ENCODE measurements at places on chromosomes 5 and 9.

GRCh38 chr5:124718380-124718789 lies 28.1 kb downstream of the ZNF608 start:
- DNase-seq = no peak

DNA sequence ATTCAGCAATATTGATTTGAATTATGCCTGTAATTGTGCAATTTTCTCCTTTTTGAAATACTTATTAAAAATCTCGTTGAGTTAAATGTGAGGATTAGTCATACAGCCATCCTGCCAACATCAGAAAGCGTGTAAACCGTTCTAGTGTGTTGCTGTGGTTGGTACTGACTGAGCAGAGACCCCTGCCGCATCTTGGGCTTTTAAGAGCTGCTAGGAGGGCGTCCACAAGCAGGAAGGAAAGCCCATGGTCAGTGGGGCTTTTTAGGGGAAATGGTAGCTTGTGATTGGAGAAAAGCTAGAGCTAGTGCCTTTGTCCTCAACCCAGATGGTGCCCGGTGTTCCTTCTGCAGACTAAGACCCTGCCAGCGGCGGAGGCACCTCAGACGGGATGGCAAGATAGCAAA lies 1.3 kb downstream of the SDHA start:
- peak; percentile 23 for DNase-seq

GRCh38 chr5:20656262-20656661 lies 668.3 kb upstream of the CDH18 start:
- DNase-seq = no peak

GRCh38 chr5:56812110-56812509 lies 3.2 kb upstream of the MAP3K1 start:
- DNase-seq = no peak

- DNase-seq = peak; percentile 46
Observed at GRCh38 chr5:96856371-96856770, 19.9 kb upstream of the ERAP2 start.

GRCh38 chr9:78724896-78725295 lies 428.0 kb downstream of the PSAT1 start:
- DNase-seq = no peak

DNA sequence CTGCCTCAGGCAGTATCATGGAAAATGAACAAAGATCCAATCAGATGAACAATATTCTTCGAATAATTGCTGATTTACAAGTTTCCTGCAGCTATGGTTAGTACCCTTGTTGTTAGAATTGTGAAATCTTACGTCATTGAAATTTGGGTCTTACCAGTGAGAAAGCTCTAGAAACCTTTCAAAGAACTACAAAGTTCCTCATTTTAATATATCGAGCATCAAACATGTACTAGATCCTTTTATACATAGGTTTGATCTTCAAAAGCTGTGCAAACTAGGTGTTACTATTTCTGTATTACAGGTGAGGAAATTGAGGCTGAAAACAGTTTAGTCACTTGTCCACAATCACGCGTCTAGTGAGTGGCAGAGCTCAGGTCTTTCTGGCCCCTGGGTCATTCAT lies 43.7 kb upstream of the ANGPTL2 start:
- no peak for DNase-seq

DNA sequence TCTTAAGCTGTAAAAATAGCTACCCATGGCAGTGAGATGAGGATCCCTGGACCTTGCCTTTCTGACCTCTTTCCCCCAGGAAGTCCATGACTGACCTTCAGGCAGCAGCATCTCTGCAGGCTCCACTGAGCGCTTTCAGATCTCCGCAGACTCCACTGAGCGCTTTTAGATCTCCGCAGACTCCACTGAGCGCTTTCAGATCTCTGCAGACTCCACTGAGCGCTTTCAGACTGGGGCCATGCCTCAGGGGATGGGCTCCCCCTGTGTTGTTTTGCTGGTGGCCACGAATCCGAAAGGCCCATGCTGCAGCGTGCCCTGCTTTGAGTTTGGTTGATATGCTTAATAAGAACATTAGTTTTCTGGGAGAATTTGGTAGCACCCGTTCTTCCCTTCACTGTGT lies 254.2 kb downstream of the FANCC start:
- no peak for DNase-seq

- peak; percentile 43 for DNase-seq
Observed at GRCh38 chr9:4417578-4418325, 72.5 kb upstream of the SLC1A1 start.

DNA sequence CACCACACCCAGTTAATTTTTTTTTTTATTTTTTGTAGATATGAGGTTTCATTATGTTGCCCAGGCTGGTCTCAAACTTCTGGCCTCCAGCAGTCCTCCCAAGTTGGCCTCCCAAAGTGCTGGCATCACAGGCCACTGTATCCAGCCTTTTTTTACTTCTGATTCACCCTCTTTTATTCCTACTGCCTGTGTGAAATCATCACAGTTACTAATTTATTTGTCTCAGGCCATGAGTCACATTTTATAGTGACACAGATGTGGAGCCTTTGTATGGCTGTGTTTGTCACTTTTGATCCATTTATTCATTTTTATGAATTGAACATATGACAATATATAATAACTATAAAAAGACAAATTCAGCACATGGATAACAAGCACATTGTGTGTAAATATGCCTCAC lies 67.1 kb upstream of the SNX2 start:
- DNase-seq = no peak

Measured in fibroblast of skin of abdomen (primary cell).